SK-N-SH (cell line): ENCODE measurements at places on chromosomes 4 and X. TPM values are rescaled to one million over a fixed set of nuclear protein-coding genes. Genes with fewer than 3 reads are reported as not detected.

DNA sequence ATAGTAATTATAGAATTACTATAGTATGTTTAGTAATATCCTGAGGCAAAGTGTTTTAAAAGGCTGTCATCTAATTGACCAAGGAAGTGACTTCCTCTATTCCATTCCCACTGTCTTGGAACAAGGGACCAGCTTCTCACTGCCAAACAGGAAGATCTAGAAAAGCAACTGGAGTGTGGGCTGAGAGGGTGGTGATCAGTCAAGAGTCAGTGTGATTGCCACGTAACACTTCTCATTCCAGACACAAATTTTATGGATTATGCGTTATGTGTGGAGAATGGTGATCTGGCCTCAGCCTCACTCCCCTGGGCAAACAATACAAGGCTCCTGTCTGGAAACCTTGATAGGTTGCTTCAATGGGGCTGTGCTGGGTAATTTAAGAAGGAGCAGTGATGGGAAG is 60.0 kb downstream of the RRAGB start:
- H3K4me3 ChIP-seq = no peak overlapping the region
- no peaks in the 10 kb centered on the region for H3K36me3 ChIP-seq
- H3K4me1 ChIP-seq = no peaks in the 10 kb centered on the region
- no peak for DNase-seq

DNA sequence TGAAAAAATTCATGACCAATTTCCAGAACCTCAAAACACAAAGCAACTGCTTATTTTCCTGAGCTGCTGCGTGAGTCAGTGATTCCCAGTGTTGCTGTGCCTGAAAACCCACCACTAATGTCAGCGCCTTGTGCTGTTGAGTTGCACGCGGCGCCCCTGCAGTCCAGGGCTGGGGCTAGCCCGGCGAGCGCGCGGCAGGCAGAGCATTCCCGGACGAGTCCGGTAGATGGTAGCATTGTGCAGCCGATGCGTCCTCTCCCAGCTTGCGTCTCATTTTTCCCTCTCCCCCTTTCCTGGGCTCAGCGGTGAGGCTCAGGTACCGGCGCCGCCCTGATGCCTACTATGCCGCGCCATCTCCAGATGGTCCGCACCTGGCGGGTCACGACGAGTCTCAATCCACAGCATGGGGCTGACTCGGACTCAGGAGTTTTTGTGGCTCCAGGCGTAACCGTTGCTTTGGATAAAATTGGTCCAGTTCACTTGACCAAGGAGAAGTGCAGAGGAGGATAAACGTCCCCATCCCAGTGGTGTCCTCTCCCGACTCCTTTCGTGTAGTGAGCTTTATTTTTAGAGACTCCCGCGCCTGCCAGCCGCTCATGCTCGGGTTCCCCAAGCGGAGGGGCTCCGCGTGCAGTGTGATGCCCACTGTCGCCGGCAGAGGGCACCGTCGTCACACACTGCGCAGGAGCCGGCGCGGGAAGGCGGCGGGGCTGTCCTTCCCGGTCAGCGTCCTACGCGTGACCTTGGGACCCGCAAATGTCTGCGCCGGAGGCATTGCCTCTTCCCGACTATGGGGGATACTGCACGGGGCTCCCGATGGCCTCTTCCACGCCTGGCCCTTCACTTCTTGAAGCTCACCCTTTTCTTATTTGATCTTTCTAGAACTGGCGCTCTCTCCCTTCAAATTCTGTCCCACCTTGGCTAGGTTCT is 53.6 kb upstream of the IGFBP7 start:
- no peaks in the 10 kb centered on the region for H3K27me3 ChIP-seq
- H3K4me3 ChIP-seq = peak overlapping the region; percentile 91
- H3K4me1 ChIP-seq = peaks cover 3% of the 10 kb centered on the region
- peak overlapping the region; percentile 78 for H3K27ac ChIP-seq

Gene CPE
- 18.2 and 25.9 TPM in 2 replicates for polyA plus RNA-seq

DNA sequence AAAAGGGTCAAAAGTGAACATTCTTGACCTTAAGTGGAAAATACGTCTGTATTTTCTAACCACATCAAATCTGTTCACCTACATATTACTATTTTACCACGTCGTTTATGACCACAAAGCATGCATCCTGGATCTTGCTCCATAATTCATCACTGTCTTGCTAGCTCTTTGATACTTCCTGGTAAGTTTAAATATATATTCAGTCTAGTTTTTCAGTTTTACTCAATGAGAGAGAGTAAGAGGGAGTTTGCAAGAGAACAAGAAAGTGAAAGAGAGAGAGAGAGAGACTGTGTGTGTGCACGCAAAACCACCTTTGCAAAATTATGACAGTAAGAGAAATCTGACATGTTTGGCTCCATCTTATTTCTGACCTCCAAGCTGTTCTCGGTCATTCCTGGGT is 173.7 kb upstream of the GALNTL6 start:
- no peaks in the 10 kb centered on the region for H3K27me3 ChIP-seq
- DNase-seq = no peak
- no peak overlapping the region for H3K27ac ChIP-seq
- H3K4me3 ChIP-seq = no peak overlapping the region
- no peaks in the 10 kb centered on the region for H3K4me1 ChIP-seq

- no peak for DNase-seq
- H3K36me3 ChIP-seq = no peaks in the 10 kb centered on the region
- no peak overlapping the region for H3K27ac ChIP-seq
Observed at GRCh38 chrX:11311706-11312105, 18.5 kb downstream of the AMELX start.

DNA sequence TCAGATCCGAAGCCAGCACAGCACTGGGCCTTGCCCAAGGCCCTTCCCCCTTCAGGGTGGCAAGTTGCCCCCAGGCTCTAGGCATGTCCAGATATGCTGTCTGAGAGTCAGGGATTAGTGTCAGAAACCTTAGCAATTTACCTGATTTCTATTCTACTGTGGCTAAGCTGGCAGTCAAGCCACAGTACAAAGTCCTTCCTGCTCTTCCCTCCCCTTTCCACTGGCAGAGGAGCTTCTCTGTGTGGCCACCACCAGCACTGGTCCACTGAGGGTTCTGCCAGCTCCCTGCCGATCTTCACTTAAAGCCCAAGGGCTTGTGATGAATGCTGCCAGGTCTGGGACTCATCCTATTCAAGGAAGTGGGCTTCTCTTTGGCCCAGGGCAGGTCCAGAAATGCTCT is 324.5 kb upstream of the RPS6KA3 start:
- no peaks in the 10 kb centered on the region for H3K27me3 ChIP-seq
- no peaks in the 10 kb centered on the region for H3K36me3 ChIP-seq
- H3K4me3 ChIP-seq = no peak overlapping the region

Gene VSIG1
- not detected in 2 replicates for polyA plus RNA-seq

DNA sequence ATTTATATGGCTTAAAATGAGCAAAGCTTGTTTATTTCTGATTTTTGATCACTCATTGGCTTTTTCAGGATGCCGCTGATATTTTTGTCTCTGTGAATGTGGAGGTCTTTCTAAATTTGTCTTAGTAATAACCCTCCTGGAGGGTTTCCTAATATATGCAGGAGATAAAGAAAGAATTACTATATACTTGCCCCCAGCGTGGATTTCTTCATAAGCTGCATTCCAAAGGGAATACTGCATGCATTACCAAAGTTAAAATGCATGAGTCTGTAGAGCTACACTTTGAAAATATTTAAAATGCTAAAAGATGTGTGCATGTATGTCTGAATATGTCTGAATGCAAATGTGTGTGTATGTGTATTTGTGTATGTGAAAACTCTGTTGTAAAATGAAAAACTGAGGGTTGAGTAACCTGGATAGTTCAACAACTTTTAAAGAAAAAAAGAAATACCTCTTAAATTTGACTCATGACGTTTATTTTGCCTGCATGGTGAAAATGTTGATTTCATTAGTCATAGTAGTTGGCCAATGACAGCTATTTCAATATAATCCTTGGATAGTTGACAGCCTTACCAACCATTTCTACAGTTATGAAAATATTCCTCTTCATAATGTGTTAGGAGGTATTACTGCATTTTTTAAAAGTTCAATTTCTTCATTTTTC is 113.2 kb upstream of the ZNF827 start:
- DNase-seq = no peak
- peak overlapping the region; percentile 57 for H3K27ac ChIP-seq
- H3K4me1 ChIP-seq = peaks cover 12% of the 10 kb centered on the region; the same call in 1 of the 2 replicates
- no peak overlapping the region for H3K4me3 ChIP-seq
- H3K36me3 ChIP-seq = no peaks in the 10 kb centered on the region
- H3K27me3 ChIP-seq = no peaks in the 10 kb centered on the region

DNA sequence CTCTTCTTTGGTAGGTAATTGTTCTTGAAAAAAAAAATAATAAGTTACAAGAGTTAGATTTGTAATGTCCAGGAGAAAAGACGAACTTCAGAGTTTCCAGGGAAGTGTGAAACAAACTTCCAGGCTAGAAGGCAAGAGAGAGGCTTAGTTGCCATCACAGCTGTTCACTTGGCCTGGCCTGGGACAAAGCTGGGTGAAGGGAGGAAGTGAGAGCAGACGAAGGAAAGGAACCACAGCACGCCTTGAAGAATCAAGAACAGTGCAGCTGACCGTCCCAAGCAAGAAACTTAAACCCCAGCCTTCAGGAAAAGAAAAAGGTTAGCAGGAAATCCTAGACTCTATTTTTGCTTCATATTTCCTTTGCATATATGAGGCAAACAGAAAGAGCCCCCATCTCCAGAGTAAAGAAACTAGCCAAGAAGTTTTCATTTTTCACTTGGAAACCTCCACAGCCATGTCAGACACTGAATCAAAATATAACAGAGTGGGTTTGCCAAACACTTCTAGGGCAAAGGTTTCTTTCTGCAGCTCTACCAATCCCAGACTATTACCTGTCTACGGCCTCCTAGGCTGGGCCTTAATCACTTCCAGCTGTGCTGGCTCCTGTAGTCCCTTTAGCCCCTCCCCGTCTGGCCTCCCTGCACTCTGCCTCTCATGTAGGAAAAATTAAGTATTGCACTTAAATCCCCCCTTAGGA is 209.6 kb downstream of the SPATA18 start:
- peaks cover 45% of the 10 kb centered on the region for H3K4me1 ChIP-seq
- H3K27ac ChIP-seq = peak overlapping the region; percentile 99
- no peaks in the 10 kb centered on the region for H3K27me3 ChIP-seq
- DNase-seq = peak; percentile 33

GRCh38 chrX:79078114-79078513 is 66.4 kb upstream of the GPR174 start:
- no peaks in the 10 kb centered on the region for H3K27me3 ChIP-seq
- H3K4me1 ChIP-seq = no peaks in the 10 kb centered on the region
- no peak overlapping the region for H3K4me3 ChIP-seq
- no peak overlapping the region for H3K27ac ChIP-seq
- no peak for DNase-seq
- H3K36me3 ChIP-seq = no peaks in the 10 kb centered on the region

DNA sequence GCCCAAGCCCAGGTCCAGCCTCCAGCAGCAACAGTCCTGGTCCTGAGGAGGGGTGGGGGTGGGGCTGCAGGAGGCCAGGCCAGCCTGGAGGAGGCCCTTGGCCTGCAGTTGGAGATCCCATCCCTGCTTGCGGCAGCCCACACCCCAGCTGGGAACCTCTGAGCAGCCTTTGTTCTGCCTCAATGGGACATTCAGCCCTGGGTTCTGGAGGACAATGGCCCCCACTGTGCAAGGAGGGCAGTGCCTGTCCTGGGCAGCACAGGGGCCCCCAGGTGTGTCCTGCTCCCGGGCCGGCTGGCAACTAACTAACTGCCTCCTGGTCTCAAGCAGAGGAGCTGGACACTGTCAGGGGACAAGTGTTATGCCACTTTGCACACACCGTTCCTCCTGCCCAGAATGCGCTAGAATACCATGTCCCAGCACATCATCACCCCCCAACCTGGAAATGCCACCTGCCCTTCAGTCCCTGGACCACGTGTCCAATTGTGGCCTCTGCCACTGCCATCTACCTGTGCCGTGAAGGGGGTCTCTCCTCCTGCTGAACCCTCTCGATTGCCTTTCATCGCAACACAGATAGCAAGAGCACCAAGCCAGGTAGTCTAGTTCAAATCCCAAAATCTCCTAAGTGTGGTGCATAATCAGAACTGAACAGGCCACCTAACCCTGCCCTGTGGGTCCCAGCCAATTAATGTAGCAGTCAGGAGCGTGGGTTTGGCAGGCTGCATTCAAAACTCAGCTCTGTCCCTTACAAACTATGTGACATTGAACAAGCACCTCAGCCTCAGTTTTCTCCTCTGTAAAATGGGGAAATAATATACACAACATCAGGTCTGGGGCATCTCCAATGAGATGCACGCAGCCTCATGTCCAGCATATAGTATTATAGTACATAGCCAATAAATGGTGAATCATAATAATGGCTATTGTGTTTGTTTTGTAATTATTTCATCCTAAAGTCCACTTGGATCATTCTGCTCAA is 8.8 kb downstream of the PPP2R2C start:
- H3K4me1 ChIP-seq = no peaks in the 10 kb centered on the region
- H3K27me3 ChIP-seq = no peaks in the 10 kb centered on the region
- H3K4me3 ChIP-seq = no peak overlapping the region
- no peak overlapping the region for H3K27ac ChIP-seq
- no peaks in the 10 kb centered on the region for H3K36me3 ChIP-seq

Gene BBS12
- 1.5 and 2.1 TPM in 2 replicates for polyA plus RNA-seq

- no peak overlapping the region for H3K4me3 ChIP-seq
- H3K36me3 ChIP-seq = no peaks in the 10 kb centered on the region
Observed at GRCh38 chrX:123943488-123943887, 18.0 kb upstream of the STAG2 start.

DNA sequence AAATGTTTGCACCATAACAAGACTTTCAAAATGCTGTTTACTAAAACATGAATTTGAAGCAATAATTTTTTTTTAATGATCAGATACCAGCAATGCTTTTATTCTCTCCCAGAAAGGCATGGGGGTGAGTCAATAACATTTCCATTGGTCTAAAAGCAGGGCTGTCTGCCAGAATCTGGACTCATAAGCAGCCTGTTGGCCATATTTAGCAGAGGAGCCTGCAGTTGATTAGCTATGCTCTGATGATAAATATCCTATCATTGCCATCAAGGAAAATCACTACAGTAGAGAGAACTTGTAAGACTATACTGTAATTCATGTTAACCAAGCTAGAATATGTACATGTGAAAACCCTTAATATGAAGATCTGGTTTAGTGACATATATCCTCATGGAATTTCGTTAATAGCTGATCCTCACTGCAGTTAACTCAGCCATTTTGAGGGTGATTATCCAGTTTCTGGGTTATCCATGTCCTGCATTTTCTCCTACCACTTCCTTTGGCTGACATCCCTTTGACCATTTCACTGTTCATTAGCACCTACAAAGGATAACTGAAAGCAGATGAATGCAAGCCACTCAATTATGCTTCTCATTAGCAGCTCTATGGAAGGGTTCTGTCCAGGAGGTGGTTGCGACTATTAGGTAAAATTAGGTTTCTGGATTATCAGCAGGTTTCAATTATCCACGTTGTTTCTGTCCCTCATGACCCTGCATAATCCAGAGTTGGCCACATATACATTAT is 72.9 kb upstream of the DIAPH2 start:
- no peak overlapping the region for H3K4me3 ChIP-seq
- H3K27me3 ChIP-seq = no peaks in the 10 kb centered on the region
- H3K36me3 ChIP-seq = no peaks in the 10 kb centered on the region
- peak; percentile 58 for DNase-seq

- H3K4me3 ChIP-seq = no peak overlapping the region
- H3K27ac ChIP-seq = no peak overlapping the region
- no peaks in the 10 kb centered on the region for H3K36me3 ChIP-seq
Observed at GRCh38 chrX:1099146-1099770, 113.2 kb downstream of the CRLF2 start.

Gene TMEM150C
- polyA plus RNA-seq = 1.0 and 1.3 TPM in 2 replicates

Gene RNF150
- polyA plus RNA-seq = 5.8 and 8.8 TPM in 2 replicates

- no peaks in the 10 kb centered on the region; the same call in 1 of the 2 replicates for H3K27me3 ChIP-seq
- DNase-seq = no peak
- H3K36me3 ChIP-seq = no peaks in the 10 kb centered on the region
- no peak overlapping the region for H3K27ac ChIP-seq
- no peak overlapping the region for H3K4me3 ChIP-seq
Observed at GRCh38 chr4:154478547-154478946, 13.1 kb downstream of the DCHS2 start.

Gene OPRPN
- not detected in 2 replicates for polyA plus RNA-seq

Gene KLB
- not detected in 2 replicates for polyA plus RNA-seq
